ENCODE measurements at places on chromosomes 6 and 20.

DNA sequence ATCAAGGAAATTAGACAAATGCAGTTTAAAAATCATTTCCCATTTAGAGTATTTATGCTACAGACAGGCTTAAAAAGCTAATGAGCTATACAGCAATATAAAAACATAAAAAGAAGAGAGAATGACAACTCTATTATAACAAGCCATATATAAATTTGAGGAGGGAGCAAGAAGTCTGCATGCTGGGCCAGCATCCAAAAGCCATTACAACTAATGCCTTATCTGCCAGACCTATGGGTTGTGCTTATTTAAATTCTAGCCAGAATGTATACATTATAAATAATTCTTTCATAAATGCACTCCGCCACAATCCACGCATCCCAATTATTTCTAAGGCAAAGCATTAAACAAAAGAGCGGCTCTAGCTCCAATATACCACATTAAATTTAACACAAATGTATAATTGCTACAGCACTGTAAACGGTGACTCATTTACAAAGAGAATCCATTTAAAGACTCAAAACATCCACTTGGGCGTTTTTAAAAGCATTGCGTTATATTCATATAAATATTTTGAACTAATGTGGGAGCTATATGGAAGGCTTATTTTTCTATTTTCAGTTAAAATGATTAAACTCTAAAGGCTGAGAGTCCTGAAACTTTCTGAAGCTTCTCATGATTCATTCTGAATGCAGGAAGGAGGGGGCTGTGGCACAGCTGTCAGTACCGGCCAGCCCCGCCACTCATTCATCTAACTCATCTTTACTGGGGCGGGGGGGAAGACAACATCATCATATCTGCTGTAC is 37.7 kb upstream of the RAB22A start:
- DNase-seq = no peak

DNA sequence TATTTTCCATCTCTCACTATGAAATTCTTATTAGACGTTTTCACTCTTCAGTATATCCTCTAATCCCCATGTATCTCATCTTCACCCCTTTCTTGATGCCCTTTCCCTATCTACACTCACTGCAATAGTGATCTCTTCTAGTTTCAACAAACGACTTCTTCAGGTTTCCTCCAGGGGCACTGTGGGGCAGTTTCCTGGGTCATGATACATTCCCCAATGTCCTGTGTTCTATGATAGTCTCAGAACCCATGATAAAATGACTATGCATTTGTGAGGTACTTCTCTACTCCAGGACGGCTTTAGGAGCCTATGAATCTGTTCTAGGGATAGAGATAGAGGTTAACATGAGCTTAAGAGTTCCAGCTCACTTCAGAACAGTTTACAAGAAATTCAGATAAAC is 183.3 kb downstream of the FOXC1 start:
- peak; percentile 10 for DNase-seq

- DNase-seq = no peak
Observed at GRCh38 chr6:88358846-88359245, 192.7 kb upstream of the CNR1 start.

- no peak for DNase-seq
Observed at GRCh38 chr20:41057999-41058673, 29.5 kb downstream of the TOP1 start.

DNA sequence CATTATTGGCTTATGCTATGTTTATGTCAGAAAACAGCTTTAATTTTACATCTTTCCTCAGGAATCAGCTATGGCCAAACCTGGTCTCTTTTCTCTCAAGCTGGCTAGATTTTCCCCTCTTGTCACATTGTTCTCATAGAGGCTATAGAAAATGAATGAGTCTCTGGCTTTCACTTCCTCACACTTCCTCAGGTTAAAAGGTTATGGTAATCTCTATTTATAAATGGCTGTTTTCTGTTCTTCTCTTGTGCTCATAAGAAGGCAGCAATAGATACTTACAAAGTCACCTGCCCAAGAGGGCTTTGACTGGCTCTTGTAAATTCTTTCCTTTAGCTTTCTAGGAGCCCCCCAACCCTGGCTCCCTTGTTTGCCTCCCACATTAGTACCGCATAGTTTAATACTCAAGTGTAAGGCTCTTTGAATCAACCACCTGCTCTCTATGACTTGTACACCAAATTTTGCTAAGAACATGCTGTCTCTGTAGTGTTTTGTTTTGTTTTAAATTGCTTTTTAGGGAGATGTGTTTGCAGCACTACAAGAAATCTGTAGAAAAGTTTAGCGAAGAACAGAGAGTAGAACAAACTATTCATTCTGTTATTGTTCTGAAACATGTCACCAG is 897.4 kb upstream of the CITED2 start:
- DNase-seq = peak; percentile 6

GRCh38 chr6:4103929-4104328 is 25.0 kb upstream of the FAM217A start:
- DNase-seq = no peak

GRCh38 chr6:30722280-30723112 is 2.3 kb downstream of the TUBB start:
- DNase-seq = peak; percentile 52

GRCh38 chr6:6657085-6657819 is 68.7 kb downstream of the LY86 start:
- no peak for DNase-seq

- DNase-seq = no peak
Observed at GRCh38 chr20:40173872-40174271, 515.2 kb downstream of the MAFB start.

DNA sequence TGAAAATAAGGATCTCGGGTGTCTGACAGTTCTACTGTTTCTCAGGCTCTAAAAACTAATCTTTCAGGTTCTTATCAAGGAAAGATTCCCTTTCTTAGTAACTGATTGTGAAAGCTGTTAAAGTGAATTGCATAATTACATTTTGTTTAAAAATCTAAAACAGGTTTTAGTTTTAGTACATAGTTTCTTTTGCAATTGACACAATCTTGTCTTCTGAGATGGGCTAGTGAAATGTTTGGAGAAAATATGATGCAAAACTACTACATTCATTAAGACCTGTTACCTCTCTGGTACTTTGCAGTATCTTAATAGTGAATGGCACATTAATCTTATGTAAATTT is 298.4 kb downstream of the UTRN start:
- DNase-seq = no peak

GRCh38 chr20:3889489-3890397 is 556 bp downstream of the PANK2 start:
- no peak for DNase-seq

GRCh38 chr6:100485268-100485667 is 20.5 kb upstream of the SIM1 start:
- DNase-seq = no peak

DNA sequence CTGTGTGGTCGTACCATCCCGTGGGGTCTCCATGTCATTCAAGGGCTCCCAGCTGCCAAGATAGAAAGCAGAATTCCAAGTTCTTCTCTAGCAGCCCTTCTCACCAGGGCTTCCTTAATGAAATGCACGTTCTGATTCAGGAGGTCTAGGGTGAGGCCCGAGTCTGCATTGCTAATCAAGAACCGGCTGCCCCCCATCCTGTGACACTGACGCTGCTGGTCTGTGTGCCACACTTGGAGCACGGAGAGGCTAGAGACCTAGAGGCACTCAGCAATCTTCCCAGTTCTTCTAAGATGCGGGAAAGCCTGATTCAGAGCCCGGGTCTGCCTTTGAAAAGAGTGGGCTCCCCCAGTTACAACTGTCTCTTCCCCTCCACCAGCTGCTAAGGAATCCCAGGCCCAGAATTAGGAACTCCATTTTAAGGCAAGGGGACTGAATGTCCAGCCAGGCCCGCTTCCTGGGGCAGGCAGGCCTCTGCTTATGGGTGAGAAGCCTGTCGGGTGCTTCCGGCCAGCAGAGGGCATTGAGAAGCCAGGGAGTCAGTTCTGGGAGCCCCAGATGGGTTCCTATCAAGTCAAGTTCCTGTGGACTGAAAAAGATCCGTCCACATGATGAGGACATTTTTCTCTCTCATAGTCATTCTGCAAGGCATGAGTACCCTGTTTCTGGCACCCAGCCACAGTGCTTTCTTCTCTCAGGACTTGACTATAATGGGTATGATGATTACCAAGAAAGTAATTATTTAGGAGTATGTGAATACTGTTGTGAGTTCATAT is 69.8 kb upstream of the RIN2 start:
- no peak for DNase-seq

DNA sequence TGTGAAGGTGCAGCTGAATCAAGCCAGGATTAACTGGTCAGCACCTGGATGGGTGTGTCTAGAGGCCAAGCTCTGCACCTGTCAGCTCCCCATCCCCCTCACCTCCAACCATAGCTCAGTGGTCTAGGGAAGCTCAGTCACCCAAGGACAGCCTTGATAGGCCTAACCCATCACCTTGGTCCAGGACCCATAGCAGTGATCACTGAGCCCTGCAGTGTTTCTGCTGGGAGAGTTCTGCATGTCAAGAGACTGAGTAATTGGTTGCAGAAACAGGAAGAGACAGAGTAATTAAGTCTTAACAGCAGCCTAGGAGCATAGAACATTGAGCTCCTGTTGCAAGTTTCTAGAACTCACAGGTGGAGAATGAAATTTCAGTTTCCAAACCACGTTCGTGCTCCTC is 18.7 kb upstream of the RALGAPB start:
- DNase-seq = peak; percentile 17

DNA sequence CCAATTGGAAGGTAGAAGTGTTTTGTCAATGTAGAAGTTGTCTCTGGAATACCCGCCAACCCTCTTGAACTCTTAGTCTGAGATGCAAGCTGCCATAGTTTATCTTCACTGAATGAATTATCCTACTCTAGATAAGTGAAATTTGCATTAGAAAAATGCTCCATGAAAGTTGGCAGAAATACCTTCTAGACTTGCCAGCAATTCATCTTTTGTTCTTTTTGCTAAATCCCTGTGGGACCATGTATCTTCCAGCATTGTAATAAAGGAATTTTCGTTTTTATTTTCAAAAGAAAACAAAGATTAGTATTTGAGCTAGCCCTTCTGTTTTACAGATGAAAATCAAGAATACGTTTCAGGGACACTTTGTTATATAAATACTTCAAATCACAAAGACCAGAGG is 244.2 kb downstream of the CBLN4 start:
- no peak for DNase-seq

GRCh38 chr6:56169366-56169765 is 78.0 kb downstream of the COL21A1 start:
- no peak for DNase-seq

GRCh38 chr6:44132476-44132875 is 5.1 kb downstream of the TMEM63B start:
- DNase-seq = no peak

DNA sequence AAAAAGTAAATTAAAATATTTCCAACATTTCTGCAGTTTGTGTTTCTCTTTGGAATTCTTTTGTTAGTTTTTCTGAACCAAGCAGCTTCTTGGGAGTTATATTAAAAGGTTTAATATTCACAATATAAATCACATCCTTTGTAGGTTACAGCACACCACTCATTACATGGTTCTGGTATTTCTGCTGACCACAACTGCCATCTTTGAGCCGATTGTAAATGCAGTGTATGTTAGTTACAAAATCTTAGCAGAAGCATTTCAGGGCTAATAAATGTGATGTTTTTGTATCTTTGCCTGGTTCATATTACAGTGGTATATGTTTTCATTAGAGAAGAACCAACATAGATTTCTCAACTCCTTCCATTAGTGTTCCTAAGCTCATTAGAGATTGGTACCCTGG is 19.1 kb upstream of the TSHZ2 start:
- no peak for DNase-seq

DNA sequence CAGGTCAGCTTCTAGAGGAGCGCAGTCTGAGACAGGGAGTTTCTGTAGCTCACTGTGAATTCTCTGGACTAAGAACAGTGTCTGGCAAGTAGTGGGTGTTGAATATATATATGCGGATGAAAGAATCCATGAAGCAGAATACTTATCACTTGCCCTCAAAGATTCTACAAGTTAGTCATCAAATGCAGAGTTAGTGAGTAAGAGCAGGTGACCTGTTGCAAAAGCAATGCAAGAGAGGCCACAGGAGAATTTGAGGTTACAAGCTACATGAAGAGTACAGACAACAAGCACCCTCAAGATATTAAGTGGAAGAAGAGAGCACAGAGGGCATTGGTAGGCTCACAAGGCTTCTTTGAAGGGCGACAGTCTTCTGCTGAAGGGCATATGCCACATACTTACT is 103.4 kb upstream of the BTBD3 start:
- DNase-seq = no peak

- DNase-seq = no peak
Observed at GRCh38 chr6:104789770-104790190, 69.9 kb downstream of the HACE1 start.

- no peak for DNase-seq
Observed at GRCh38 chr6:25590986-25591385, 61.0 kb upstream of the SCGN start.

DNA sequence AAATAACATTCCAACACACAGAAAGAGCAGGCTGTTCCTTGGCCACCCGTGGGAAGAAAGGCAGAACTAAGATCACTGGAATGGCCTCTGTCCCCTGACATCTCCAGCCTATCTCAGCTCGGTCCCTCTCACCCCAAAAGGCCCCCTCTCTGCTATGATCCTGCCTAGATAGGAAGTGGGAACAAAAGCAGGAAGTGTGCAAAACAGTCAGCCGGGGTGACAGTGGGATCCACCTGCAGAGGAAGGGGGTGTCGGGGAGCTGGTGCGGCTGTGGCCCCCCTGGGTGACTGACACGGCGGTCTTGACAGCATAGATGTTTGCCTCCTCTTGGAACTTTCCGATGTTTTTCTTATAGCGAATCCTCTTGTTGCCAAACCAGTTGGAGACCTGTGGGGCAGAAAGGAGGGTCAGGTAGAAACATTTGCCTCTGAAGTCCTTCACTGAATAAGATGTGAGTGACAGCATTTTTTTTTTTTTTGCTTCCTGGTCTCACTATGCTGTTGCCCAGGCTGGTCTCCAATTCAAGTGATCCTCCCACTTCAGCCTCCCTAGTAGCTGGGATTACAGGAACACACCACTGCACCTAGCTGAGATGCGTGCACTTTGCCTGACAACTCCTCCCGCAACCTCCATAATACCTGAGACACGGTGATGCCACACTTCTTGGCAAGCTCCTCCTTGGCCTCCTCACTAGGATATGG is 2.8 kb downstream of the PBX2 start:
- no peak for DNase-seq

- DNase-seq = no peak
Observed at GRCh38 chr20:23217023-23217422, 130.9 kb upstream of the CD93 start.

DNA sequence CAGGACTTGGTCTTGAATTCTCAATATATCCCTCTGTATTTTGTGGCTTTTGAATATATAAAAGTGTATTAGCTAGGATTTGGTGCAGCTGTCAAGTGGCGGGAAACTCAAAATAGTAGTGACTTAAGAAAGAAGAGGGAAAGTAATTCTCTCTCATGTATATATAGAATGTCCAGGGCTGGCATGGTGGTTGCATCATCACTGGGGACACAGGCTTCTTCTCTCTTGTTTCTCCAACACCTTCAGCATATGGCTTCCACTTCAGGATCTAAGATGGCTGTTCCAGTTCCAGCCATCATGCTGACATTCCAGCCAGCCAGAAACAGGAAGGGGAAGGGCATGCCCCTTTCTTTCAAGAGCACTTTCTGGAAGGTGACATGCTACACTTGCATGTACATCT is 11.8 kb upstream of the GPR6 start:
- no peak for DNase-seq

GRCh38 chr6:28893172-28893799 is 30.5 kb downstream of the TRIM27 start:
- DNase-seq = no peak

All from GM19239 (cell line).